ENCODE measurements at places on chromosomes 12 and 14.

DNA sequence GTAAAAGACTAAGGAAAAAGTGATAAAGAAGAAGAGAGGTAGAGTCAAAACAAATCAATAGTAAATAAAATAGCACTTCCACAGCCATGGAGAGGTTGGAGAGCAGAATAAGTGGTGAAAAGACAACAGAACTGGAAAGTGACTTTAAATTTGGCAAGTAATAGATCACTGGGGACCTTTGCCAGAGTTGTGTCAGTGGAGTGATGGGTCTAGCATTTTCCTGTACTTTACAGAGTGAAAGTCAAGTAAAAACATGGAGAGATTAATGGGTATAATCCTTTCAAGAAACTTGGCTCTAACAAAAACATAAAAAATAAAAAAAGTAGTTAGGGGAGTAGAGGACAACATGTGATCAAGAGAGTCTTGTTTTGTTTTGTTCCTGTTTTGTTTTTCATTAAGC, 502.2 kb upstream of the RPL10L start:
- no peak for DNase-seq

- DNase-seq = no peak
These were observed 160.5 kb downstream of the BTG1 start for GRCh38 chr12:91985002-91985787.

GRCh38 chr14:54186821-54187763, 209.7 kb upstream of the CDKN3 start:
- no peak for DNase-seq

- DNase-seq = no peak
These were observed 957.5 kb downstream of the SLC6A15 start for GRCh38 chr12:83954956-83955601.

- DNase-seq = no peak
These were observed 15.4 kb downstream of the ULK1 start for GRCh38 chr12:131909752-131910219.

Data from activated gamma-delta T cell treated with Interleukin-2 at 50 U/mL for 16 hours (primary cell).